Fibroblast of gingiva (primary cell): ENCODE measurements at places on chromosomes 5 and 9.

DNA sequence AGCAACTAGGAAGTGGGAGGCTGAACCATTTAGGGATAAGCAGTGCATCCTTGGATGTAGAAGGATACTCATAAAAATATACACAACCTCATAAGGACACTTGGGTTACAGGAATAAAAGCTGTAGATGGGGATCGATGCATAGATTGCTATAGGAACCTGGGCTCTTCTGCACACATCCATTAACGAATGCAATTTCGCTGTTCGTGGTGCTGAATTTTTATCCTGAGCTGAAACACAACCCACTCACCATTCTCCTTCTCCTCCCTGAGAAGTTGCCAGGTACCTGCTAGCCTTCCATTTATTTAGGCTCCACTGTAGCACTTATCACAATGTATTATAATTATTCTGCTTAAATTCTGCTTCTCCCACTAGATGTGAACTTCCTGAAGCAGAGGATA, 320.6 kb upstream of the BRINP1 start:
- DNase-seq: no peak

DNA sequence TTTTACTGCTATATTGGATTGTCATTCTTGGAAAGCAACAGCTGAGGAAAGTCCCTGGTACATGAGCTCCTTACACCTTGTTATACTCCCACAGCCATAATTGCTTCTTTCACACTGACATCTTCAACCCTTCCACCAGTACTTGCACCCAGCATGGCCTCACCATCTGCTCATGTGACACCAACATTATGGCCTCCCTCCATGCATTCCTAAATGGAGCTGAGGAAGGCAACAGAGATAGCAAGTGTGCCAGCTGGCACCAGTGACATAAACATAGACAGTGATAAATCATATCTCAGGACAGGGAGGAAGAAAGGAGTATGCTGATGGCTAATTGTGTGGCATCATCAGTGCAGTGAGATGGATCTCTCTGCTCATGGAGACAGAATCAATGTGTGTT, 119.5 kb downstream of the BAAT start:
- no peak for DNase-seq

DNA sequence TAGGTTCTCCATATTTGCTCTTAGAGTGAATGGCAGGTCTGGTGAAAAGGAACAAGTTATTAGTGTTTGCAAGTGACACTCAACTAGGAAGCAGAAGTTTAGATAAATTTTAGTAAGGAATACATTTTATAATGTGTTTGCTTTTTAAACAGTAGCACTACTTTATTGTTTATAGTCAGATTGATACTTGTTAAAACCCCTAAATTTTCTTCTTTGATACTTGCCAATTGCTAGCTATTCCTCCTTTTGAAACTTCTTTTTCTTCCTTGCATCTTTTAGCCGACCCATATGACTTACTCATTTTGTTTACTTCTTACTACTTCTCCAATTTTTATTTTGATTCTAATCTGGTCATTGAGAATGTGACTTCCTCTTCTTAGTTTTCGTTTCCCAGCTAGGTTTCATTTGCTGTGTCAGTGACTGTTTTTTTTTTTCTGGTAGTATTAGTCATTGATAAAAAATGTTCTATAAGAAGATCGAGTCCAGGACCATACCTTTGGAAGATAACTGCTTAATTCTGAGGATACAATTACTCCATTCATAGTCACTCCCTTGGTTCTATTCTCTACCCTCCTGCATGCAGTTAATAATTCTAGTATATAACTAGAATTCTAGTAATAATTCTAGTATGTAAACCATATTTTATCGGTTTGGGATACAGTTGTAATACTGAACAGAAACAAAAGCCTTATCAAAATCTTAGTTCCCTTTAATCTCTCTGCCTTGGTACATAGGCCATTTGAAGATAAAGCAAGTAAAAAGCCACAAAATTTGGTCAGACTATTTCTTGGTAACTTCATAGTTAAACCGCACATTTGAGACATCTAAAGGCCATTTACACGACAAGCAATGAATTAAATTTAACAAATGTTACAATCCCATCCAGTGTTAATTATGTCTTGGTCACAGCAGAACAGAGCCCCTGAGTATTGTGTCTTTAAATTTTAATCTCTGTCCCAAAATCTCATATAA, 2.8 kb upstream of the RICTOR start:
- no peak for DNase-seq

- DNase-seq: peak; percentile 17
These were observed 1073.2 kb upstream of the DMAC1 start for GRCh38 chr9:8872802-8873201.

- no peak for DNase-seq
These were observed 2266.5 kb upstream of the WWC1 start for GRCh38 chr5:166024970-166025369.

DNA sequence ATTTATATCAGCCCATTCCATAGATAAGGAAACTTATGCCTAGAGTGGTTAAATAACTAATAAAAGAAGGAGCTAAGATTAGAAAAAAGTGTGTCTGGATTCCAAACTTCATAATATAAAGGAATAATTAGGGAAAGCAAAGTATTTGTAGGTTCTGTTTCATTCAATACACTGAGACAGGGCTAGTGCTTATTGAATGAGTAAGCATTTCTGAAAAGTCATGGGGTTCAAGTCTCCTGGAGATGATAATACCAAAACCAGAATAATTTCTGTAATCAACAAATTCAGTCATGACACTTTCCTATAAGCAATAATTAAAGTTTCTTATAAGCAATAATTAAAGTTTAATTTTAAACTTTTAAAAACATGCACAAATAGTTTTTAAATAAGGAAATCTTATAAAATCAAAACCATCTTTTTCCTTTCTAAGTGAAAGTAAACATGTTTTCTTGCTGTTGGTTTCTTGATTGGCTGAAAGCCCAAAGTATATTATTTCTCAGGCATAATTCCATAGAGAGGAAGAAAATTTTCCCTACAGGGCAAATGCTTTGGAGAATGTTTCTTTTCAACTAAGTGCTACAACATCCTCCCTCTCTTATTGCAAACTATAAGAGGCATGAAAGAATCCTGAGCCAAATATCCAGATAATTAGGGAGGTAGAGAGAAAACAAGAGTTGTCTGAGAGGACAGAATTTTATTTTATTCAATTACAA, 510.2 kb downstream of the PRELID2 start:
- peak; percentile 62 for DNase-seq

GRCh38 chr5:132396589-132397031, 27.1 kb downstream of the SLC22A5 start:
- no peak for DNase-seq

GRCh38 chr5:180318456-180319089, 26.7 kb upstream of the MAPK9 start:
- no peak for DNase-seq

DNA sequence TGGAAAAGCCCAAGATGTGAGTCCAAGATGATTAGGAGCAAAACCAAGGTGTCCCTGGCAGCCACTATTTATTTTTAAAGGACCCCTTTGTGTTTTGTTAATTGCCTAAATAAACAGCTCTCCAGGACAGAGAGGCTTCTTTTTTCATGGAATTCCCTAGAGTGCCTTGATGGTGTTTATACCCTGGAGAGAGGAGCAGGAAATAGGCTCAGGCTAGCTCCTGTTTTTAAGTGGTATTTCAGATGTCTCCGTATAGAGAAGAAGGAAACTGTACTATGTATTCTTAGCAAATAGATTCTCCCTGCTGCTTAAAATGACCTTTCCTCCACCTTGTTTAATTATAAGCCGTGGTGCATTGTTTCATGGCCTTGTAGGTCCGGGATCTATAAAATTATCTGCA, 292.4 kb downstream of the CD180 start:
- DNase-seq: no peak

DNA sequence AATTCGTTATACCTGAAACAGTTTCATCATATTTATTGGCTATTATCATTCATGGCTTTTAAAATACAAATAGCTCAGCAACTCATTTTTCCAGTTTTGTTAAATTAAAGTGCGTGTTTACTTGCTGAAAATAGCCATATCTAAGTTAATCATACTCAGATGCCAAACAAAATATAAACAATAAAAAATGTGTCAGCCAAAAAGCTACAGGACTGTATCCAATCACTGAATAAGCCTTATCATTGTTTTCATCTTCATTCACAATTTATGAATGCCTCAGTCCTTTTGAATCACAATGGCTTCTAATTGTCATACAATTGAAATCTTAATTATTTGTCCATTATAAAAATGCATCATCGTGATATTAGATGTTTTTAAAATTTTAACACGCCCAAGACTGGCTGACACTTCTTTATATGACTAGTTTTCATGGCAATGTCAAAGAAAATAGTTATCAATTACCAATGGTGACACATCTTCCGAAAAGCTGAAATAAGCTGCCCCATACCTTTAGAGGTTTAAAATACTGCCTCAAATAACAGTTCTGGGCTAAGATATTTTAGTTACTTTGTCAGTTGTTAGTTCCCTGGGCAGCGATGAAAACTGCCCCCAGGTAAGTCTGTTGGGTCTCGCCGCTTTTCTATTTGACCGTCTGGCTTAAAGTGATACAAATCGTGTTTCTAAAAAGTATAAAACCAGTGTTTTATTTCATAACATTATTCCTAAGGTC, 1.8 kb downstream of the NFIB start:
- no peak for DNase-seq

DNA sequence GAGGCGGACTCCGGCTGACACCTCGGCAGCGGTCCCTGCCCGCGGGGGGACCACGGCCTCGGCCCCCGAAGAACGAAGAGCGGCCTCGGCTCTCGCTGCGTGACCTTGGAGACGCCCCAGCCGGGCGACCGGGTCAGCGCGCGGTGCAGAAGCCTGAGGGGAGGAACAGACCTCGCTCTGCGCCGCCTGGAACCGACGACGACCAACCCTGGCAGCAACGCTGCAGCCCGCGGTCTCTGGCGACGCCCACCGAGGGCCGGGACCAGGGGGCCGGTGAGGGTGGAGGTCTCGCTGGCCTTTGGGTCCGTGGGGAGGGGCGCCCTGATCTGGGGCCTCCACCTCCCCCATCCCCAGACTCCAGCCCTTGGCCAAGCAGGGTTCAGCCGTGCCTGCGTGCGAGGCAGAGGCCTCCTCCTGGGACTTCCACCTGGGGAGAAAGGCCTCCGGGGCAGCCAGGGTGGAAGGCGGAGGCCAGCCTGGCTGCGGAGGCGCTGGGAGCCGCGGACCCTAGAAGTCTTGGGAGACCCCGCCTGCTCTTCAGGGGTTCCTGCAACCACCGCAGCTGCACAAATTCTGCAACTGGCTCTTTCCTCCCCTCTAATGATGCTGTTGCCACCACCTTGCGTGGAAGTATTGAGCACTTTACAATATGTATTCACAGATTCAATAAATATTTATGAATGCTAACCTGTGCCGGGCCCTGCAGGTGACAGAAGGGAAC, 44.3 kb upstream of the SLC12A7 start:
- no peak for DNase-seq

DNA sequence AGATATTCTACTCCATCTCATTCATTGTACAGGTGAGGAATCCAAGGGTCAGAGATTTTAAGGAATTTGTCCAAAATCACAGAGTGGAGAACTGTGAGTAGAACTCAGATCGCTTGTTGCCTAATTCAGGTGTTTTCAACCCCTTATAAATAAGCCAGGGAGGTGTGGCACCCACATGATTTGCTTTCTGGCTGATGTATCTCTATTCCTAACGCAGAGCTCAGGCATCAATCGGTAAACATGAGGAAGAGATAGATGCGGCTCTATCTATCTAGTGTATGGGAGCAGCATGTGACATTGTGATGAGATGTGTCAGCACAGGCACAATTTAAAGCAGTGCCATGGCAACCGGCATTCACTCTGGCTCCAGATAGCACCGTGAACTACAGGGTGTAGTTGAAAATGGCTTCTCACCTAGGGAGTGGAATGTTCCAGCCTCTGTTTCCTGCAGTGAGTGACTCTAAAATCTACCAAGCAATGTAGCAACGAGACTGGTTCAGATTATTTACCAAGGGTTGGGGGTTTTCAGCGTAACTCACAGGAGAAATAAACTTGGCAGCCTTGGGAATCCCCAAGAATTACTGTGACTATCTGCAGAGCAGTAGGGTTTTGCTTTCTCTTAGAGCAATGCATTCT, 53.4 kb upstream of the SUB1 start:
- no peak for DNase-seq

- no peak for DNase-seq
These were observed 45.1 kb upstream of the ASTN2 start for GRCh38 chr9:117459913-117460312.

DNA sequence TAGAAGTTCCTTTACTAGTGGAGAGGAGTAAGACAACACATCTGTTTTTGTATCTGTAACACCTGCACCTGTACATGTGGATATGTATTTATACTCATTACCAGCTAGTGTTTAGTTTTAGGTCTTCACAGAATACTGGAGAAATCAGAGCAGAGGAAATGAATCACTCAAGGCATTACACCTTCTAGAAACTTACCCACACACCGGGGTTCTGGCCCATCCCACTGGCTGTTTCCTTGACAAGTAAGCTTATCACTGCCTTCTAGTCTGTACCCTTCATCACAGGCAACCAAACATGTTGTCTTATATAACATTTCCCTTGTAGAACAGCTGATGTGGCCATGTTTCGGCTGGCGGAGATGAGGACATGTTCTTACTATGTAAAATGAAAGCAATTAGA, 76.7 kb downstream of the SVEP1 start:
- DNase-seq: no peak

- peak; percentile 13 for DNase-seq
These were observed 33.0 kb downstream of the NDUFA8 start for GRCh38 chr9:122126331-122127261.
